ENCODE measurements at places on chromosomes 12 and 14.
A peak's percentile ranks its signal among the peaks of the same experiment; 100 is the strongest.

- no peak for DNase-seq
Measured at GRCh38 chr12:105960319-105961083, 178.3 kb downstream of the NUAK1 start.

DNA sequence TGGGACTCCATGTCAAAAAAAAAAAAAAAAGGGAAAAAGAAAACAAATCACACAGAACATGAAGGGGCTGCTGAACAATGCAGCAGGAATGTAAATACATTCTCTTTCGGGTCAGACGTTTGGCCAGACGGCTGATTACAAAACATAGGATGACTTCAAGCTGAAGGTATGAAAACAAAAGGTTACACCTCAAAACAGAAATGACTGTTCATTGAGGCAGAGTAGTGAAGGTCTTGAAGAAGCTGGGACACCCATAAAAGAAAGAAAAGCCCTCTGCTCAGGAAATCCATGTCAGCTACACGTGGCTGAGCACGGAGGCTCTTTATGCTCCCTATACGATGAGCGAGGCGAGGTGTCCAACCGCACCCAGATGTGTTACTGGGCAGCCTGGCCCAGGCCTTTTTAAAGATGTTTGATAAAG lies 37.7 kb downstream of the FGD4 start:
- no peak for DNase-seq

DNA sequence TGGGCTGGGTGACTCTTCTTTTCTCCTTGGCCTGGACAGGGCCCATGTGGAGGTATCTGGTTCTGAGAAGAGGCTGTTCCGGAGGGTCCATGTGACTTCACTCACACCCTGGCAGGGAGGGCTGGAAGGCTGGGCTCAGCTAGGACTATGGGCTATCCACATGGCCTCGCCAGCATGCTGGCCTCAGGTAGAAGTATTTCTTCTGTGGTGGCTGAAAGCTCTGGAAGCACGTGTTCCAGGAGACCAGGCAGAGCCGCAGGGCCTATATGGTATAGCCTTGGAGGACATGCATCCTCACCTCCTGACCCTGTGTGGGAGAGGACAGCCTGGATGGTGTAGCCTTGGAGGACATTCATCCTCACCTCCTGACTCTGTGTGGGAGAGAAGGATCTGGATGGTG lies 38.2 kb upstream of the FZD10 start:
- DNase-seq: no peak

DNA sequence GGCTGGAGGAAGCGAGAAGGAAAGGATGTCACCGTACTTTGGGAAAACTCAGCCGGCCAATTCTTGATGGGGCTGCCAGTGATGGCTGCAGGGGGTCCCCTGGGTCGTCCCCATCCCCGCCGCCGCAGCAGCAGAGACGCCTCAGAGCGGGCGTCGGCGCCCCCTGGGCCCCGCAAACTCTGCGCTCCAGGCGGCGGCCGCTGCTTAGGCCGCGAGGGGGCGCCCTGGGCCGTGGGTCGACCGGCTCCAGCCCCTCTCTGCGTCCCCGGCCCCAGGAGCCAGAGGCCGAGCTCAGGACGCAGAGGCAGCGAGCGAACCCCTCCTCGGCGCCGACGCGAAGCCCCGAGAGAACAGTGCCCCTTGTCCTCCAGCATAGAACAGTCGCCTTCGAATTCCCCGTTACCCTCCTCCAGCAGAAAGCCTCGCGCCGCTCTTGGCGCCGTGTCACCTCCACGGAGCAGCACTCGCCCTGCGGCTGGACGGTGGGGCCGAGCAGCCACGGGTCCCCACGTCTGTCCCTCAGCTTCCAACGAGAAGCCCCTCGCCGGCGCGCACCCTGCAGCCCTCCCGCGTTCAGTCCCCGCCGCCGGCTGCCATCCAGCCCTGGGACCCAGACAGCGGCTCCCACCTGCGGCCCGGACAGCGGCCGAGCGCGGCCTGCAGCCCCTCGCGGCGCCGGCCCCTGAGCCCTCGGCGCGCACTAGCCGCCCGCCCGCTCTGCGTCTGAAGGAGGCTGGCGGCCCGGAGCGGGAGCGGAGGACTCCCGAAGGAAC lies 106.6 kb downstream of the PRICKLE1 start:
- DNase-seq: no peak

DNA sequence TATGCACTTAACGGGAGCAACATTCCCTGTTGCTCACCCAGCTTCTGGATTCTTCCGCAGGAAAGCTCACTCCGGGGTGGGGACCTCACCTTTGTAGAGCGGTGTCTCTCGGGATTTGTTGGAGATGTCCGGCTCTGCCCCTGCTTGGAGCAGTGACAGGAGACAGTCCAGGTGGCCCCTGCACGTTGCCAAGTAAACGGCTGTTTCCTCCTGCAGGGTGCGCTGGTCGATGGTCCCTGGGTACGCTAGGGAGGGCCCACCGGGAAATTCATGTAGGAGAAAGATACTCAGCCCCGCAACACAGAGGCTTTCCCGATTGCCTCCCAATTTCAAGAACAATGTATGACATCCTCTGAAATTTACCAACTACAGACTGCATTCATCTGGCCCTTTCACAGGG lies 23.1 kb downstream of the ASB2 start:
- DNase-seq: no peak

- no peak for DNase-seq
Measured at GRCh38 chr14:88044776-88045446, 40.0 kb downstream of the GPR65 start.

DNA sequence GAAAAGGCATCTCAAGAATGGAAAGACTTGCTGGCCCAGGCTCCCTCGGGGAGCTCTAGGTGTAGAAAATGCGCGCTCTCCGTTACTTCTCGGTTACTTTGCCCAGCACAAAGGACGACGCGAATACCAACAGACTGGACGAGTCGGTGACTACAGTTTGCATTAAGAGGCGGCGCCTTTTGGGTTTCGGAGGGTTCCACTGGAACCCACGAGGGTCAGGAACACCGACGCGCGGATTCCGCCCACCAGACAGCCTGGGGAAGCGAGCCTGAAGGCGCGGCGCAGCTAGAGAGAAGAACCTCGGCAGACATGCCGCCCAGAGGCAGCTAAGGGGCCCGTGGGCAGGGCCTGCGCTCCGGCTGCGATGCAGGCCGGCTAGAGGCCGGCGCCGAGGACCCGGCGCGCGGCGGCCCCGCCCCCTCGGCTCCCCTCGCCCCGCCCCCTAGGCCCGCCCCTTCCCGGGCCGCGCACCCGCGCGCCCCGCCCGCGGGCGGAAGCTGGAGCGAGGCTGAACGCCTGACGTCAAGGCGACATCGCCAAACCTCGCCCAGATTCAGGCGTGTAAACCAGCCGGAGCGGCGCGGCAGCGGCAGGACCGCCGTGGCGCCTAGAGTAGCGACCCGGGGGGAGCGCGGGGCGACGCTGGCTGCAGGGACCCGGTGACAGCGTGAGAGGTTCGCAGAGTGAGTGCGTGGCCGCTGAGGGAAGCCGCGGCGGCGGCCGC lies at the start of gene RAP1B:
TSS of gene RAP1B (plus strand) at position 530 of the 724 bp plus-strand sequence. CDS start 37,826 bp downstream, outside the sequence.
- DNase-seq: peak; percentile 72

- no peak for DNase-seq
Measured at GRCh38 chr14:102279688-102280348, 25.1 kb downstream of the MOK start.

DNA sequence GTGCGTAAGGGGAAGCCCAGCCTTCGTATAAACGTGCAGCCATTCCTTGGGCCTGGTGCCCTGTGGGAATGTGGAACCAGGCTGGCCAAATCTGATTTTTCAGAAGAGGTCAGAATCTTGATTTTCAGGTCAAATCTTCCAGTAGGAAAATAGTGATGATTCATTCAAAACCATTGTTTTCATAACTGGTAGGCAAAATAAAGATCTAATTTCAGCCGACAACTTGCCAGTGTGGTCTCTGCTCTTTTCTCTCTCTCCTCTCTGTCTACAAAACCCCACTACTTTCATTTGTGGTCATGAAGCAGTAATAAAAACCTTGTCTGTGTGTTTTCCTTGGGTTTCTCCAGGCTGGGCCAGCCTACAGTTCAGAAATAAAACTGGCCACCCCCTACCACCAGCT lies 135.1 kb downstream of the RBM19 start:
- DNase-seq: no peak

- DNase-seq: no peak
Measured at GRCh38 chr14:103019826-103020225, 37.5 kb downstream of the CDC42BPB start.

DNA sequence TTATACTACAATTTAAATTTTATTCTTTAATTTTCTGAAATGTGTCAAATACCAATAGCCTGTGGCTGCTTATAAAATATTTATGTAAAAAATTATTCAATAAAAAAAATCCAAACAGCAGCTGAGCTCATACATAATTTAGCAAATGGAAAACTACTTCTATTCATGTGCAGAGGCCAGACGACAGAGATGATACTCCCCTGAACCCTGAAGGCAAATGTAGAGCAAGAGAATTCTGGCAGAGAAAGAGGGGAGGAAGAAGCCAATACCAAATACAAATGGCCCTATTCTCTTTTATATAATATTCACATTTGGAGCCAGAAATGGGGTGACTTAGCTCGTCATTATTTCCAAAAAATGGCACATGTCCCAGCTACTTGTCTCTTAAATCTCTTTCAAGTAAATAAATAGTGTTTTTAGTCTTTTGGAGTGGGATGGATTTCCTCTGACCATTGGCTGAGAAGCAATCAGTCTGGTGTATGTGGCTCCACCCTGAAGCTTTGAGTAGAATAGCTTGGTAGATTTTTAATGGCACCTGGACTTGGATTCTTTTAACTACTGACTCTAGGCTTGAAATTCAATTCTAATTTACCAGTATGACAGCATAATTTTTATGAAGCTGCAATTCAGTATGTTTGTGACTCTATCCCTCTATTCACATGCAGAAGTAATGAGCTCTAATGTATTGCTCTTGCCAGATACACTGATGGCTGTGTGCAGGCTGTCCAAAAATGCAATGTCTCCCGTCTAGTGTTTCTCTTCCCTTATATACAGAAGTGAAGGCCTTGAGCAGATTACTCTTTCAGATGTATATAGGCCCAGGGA lies 113.4 kb upstream of the SCAF11 start:
- no peak for DNase-seq

- no peak for DNase-seq
Measured at GRCh38 chr12:105983622-105984320, 155.0 kb downstream of the NUAK1 start.
